ENCODE measurements at places on chromosomes 3 and 15.

- peak; percentile 80 for DNase-seq
Measured at GRCh38 chr15:68210821-68211655, 5.9 kb upstream of the CALML4 start.

DNA sequence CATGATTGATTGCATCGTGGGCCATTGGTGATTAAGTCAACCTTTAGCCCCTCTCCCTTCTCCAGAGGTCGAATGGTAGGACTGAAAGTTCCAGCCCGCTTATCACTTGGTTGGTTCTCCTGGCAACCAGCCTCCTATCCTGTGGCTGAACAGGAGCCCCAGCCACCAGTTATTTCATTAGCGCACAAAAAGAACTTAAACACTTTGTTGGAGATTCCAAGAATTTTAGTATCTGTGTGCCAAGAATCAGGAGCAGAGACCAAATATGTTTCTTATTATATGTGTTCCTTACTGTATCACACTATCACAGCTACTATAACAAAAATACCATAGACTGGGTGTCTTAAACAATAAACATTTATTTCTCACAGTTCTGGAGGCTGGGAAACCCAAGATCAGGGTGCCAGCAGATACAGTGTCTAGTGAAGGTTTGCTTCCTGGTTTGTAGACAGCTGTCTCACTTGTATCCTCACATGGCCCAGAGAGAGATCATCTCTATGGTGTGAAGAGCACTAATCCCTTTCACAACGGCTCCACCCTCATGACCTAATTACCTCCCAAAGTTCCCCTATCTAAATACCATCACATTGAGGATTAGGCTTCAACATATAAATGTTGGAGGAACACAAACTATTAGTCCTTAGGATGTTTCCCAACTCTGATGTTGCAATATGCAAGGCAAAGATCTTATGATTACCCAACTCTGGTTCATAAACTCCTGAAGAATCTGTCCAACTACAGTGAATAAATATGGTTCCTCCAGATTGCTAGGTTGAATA lies 30.5 kb upstream of the APH1B start:
- no peak for DNase-seq

- DNase-seq, result no peak
Measured at GRCh38 chr3:167241048-167241845, 138.8 kb downstream of the ZBBX start.

- DNase-seq, result no peak
Measured at GRCh38 chr3:132090921-132091320, 56.1 kb upstream of the CPNE4 start.

DNA sequence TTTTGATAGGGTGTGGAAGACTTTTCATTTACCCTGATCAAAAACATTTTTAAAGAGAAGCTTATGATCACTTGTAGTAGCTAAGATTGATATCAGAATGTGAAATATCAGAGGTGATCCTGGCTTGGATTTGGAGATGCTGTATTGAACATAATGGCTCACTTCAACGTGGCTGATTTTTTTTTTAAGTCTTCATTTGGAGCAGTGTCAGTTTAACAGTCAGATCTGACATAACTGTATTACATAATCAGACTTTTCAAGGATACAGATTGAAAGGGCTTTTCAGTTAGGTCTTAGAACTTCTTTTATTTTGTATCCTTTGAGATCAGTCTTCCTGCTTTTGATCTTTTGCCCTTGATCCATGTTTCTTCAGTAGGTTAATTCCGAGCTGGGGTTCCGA lies 98.5 kb downstream of the ITPR1 start:
- no peak for DNase-seq

- DNase-seq, result no peak
Measured at GRCh38 chr3:131386429-131387165, 5.0 kb downstream of the NUDT16 start.

DNA sequence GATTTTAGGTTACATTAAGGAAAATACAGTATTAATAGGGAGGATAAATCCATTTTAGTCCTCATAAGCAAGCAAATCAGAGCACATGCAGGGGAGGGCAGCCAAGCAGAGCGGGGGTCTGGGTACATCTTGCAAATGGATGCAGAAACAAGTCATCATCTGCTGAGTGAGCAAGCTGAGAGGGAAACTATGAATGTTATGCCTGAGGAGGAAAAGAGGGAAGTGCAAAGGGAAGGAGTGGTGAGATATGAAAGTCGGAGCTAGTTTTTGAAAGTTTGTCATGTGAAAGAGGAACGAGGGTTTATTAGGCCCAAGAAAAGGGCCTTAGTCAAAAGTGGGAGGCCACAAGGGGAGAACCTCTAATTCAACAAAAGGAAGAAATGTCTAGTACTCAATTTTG lies 15.4 kb downstream of the PTX3 start:
- DNase-seq, result no peak

GRCh38 chr15:75786575-75786947 lies 56.7 kb upstream of the UBE2Q2 start:
- peak; percentile 7 for DNase-seq

DNA sequence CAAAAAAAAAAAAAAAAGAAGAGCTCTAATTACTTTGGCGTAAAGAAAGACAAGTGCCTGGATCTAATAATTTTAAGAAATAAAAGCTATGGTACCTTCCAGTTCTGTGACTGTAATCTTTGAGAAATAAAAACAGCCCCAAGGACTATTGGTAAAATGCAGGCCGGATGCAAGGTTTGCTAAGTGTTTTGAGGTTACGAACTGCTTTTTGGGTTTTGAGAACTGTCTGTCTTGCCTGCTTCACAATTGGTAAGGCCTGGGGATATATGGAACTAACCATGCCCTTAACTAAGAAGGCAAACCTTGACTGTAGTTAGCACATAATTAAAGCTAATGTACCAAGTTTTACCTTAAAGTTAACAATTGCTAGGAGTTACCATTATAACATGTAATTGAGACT lies 388.4 kb upstream of the CBLB start:
- no peak for DNase-seq

GRCh38 chr3:104362319-104362718 lies 1004.4 kb upstream of the ALCAM start:
- no peak for DNase-seq

DNA sequence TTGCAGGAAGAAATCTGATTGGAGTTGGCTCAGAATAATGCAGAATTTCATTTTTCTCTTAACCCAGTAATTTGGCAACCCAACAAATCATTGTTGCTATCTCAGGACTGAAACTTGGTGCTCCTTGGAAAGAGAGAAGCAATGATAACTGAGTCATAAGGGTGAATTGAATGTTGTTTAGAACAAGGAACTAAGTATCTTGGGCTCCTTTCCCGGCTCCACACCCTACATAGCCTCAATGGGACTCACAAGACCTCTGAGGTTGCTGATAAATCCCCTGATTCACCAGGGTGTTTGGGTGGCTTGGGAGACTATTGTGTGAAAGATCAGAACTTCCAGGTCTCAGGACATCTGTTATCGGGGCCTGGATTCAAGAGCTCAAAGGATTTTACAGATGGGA lies 7.8 kb upstream of the RAB8B start:
- no peak for DNase-seq

GRCh38 chr3:4471907-4472306 lies 4.8 kb upstream of the SUMF1 start:
- DNase-seq, result no peak

DNA sequence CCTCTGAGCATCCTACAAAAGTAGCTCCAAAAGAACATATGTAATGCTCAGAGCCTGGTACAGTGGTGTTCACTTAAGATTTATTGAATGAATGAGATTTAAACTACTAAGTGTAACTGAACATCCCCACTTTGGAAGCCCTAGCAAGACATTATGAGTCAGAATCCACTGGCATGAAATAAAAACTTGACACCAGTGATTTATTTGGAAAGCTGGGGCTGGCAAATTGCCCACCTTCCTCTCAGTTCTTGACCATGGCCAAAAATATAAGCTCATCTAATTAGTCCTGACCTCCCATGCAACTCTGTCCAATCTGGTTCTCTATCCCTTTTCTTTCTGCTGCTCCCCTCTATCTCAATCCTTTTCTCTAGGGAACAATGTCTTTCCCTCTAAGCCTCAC lies 418.0 kb downstream of the PLCL2 start:
- DNase-seq, result no peak

DNA sequence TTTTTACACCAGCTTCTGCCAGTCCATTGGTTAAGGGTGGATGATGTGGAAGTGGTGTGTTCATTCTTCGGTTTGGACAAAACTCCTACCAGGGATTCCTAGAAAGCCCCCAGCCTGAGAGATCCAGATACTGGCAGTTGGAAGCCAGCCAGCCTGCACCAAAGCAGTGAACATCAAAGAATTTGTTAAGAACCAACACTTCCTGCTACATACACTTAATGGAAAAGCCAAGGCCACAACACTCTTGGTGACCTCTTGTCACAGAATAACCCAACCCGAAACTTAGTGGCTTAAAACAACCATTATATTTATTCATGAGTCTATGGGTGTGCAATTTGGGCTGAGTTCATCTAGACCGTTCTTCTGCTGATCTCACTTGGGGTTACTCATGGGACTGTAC lies 42.9 kb upstream of the ADAMTS9 start:
- no peak for DNase-seq

- DNase-seq, result no peak
Measured at GRCh38 chr3:168974617-168975403, 688.7 kb downstream of the MECOM start.

DNA sequence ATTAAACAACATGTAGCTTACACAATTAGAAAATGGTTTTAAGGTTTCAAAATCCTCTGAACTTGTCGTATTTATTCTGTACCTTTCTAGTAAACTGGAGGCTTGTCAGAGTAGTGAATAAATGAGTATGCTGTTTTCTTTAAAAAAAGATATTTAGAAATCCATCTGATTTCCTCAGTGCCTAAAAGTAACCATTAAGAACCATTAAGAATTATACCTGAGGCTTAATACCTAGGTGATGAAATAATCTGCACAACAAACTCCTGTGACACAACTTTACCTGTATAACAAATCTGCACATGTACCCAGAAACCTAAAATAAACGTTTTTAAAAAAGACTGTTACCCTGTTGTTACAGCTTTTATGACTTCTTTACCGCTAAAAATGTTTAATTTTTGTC lies 143.0 kb upstream of the SOX2 start:
- DNase-seq, result no peak

GRCh38 chr3:41117398-41117870 lies 81.9 kb upstream of the CTNNB1 start:
- DNase-seq, result peak; percentile 90

GRCh38 chr3:48456456-48456855 lies 9.9 kb downstream of the ATRIP start:
- DNase-seq, result no peak

GRCh38 chr3:146577662-146578061 lies 27.5 kb downstream of the PLSCR5 start:
- DNase-seq, result no peak

DNA sequence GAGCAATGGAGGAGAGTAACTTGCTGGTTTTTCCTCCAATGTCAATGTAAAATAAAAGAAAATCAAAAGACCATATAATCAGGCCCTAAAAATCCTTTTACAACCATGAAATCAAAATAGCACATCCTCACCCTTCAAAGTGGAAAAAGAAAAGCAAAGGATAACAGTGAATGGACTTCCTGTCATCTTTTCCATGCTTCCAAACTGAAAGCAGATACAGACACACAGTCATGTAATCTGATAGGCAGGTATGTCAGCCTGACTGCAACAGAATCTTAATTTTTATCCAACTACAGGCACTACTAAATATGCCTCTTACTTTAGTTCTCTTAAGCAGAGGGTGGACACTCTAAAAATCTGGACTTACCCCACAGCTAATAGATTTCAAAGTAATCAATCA lies 27.8 kb upstream of the IGDCC4 start:
- DNase-seq, result no peak

DNA sequence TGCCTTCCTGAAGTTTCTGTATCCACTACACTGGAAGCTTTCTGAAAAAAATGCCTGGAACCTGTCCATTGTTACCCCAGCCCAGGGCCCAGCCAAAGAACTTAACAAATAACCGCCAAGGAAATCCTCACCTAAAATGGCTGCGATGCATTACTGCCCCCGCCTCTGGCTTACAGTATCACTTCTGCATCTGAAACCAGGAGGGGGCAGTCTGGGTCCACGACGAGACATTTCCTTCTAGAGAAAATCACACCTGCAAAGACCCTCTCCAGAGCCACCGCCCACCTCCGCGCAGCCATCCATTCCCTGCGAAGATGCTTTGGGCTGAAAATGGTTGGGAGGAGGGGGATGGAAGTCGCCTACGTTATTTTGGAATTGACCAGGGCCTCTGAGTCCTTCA lies 22.4 kb upstream of the CELF6 start:
- DNase-seq, result peak; percentile 42

DNA sequence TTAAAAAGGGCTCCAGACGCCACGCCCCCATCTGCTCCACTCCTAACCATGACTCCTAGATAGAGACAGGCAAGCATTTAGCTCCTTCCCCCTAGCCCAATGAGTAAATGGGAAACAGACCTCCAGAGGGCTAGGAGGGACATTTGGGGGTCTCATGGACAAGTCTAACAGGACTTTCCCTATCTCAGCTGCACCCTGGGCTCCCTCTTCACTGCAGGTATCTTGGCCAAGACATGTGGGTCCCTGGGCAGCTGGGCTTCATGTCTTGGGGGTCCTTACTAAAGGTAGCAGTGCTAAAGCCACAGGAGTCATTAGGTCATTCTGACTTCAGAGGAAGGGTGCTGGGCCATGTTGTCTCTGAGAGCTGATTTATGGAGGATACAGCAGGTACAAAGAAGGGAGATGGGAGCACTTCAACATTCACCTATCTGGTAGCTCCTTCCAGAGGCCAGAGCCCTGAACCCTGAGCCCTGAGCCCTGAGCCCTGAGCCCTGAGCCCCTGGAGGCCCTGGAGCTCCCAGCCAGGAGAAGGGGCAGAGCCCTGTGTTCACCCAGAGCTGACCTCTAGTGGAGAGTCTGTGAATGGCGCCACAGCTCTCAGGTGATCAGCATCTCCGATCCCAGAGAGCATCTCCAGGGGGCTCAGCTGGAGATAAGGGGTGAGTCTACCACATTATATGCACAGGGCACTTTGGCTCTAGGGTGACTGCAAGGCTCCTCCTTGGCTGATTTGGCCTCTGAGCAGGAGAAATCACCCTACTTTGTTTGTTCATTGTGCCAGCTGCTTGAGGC lies 40.1 kb upstream of the EPHB1 start:
- DNase-seq, result peak; percentile 44

DNA sequence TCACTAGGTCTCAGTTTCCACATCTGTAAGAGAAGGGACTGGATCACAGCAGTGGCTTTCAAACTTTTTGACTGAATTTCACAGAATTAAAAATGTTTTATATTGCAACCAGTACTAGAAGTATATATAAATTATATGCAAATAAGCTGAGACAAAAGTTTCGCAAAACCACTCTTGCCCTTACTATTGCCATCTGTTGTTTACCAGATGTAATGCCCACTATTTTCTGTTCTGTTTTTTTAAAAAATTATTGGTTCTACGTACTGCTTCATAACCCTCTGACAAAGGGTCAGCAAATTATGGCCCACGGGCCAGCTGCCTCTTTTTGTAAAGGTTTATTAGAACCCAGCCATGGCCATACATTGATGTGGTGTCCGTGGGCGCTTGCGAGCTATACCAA lies 44.8 kb downstream of the PDIA5 start:
- DNase-seq, result no peak

All from activated T-cell treated with anti-CD3 and anti-CD28 coated beads, Interleukin-2, amount 50 U/mL, for 48 hours (primary cell).